GM23338 (cell line): ENCODE measurements at places on chromosomes 4 and X. TPM values are rescaled to one million over a fixed set of nuclear protein-coding genes. Genes with fewer than 3 reads are reported as not detected.
A peak's percentile ranks its signal among the peaks of the same experiment; 100 is the strongest.

GRCh38 chrX:12867685-12868084 is 813 bp downstream of the TLR7 start:
- DNase-seq: no peak

GRCh38 chr4:87855559-87855958 is 22.8 kb downstream of the MEPE start:
- no peak for DNase-seq

GRCh38 chr4:52546449-52546848 is 112.7 kb downstream of the USP46 start:
- DNase-seq: no peak

GRCh38 chr4:56804551-56804950 is 16.9 kb downstream of the SPINK2 start:
- no peak for DNase-seq

GRCh38 chr4:73258686-73259570 is at the start of gene ANKRD17:
ANKRD17 (minus strand) TSS chr4:73258798; CDS start chr4:73258668, 130 bp downstream.
- DNase-seq: peak; percentile 96

DNA sequence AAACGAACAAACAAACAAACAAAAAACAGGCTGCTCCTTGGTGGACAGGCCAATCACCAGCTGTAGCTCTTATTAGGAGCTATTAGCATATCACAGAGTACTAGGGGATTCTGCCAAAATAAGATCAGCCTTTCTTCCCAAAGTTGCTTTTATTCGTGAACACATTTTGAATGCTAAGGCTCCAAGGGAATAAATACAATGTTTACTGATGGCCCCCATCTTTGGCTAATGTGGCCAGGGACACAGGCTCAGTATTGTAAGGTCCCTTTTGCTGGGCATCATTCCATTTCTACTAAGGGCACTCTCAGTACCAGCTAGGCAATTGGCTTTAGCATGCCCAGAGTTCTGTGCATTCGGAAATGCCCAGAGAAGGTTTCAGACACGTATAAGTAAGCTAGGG is 84.3 kb downstream of the GPC4 start:
- no peak for DNase-seq

The TBC1D25 gene
- 4.5 TPM in 2 replicates for total RNA-seq

The ETDB gene
- total RNA-seq: not detected in 2 replicates
